Stimulated activated CD4-positive, alpha-beta T cell treated with anti-CD3 and anti-CD28 coated beads, Interleukin-4, amount 100 ng/mL, for 48 hours (primary cell): ENCODE measurements at places on chromosomes 4 and X.

- DNase-seq = no peak
Measured at GRCh38 chrX:39996536-39996935, 101.2 kb downstream of the BCOR start.

GRCh38 chr4:78205591-78205990, 148.5 kb downstream of the FRAS1 start:
- no peak for DNase-seq

GRCh38 chrX:6029014-6029413, 199.7 kb downstream of the NLGN4X start:
- DNase-seq = no peak

DNA sequence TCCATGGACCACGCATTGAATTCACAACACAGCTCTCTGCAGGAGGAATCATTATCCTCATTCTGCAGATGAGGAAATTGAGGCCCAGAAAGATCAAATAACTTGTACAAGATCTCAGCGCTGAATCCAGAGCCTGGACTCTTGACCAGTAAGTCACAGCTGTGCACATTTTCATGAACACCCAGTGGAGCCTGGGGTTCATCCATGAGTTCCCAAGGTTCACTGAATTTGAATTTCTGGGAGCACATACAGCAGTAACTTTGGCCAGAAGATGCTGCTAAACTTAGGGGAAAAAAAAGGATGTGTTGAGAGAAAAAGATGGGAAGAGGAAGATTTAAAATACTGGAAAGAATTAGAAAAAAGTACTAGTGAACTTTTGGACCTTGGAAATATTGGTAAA, 218.7 kb upstream of the PPARGC1A start:
- no peak for DNase-seq

DNA sequence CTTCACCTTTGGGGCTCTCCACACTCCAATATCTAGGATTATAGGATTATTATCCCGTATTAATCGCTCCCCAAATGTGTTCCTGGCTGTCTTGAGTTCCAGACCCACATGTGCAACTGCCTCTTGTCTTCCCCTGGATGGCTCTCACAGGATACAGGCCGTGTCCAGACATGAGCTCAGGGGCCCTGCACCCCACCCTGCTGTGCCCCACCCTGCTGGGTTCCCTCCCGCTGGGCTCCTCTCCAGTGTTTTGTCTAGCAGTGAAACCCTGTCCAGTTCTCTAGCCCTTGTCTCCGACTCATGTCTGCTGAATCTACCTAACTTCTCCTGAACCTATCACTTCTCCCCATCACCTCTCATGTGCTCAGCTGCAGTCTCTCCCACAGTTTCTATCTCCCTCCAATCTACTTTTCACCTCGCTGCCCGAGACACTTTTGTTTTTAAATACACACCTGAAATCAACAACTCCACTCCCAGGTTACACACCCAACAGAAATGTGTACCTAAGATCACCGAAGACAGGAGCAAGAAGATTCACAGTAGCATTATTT, 2.0 kb downstream of the RNF212 start:
- DNase-seq = no peak

GRCh38 chr4:101306764-101307615, 40.3 kb downstream of the PPP3CA start:
- no peak for DNase-seq

GRCh38 chr4:100895556-100896197, 377.9 kb upstream of the EMCN start:
- no peak for DNase-seq

DNA sequence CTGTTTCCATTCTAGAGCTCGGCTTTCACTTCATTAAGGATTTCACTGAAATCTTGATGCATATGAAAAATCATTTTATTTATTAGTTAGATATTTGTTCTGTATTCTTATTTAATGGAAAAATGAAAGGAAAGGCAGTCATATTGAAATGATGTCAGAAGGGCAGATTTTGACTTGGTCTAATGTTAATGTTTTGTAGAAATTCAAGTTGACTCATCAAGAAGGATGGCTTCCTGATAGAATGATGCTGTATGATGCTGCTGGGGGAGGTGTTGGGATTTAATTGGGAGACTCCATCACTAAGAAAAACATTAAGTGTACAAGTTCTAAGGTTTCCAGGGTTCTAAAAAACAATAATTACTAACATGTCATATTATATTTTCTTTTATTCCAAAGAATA, 204.8 kb downstream of the PDGFC start:
- DNase-seq = no peak

- DNase-seq = no peak
Measured at GRCh38 chrX:71615954-71616353, 2.4 kb downstream of the CXCR3 start.

GRCh38 chr4:152996111-152996571, 60.0 kb downstream of the FHDC1 start:
- DNase-seq = no peak
